ENCODE measurements at places on chromosomes 1 and 21.
A peak's percentile ranks its signal among the peaks of the same experiment; 100 is the strongest.

GRCh38 chr1:157234705-157235273 lies 96.6 kb upstream of the ETV3 start:
- no peak for DNase-seq

GRCh38 chr1:66351913-66352312 lies 182.0 kb upstream of the SGIP1 start:
- no peak for DNase-seq

GRCh38 chr1:98903726-98904125 lies 100.9 kb downstream of the PLPPR5 start:
- no peak for DNase-seq

GRCh38 chr1:180020017-180020416 lies 65.4 kb downstream of the CEP350 start:
- DNase-seq: no peak

- peak; percentile 66 for DNase-seq
Measured at GRCh38 chr1:165080253-165080896, 276.1 kb downstream of the LMX1A start.

DNA sequence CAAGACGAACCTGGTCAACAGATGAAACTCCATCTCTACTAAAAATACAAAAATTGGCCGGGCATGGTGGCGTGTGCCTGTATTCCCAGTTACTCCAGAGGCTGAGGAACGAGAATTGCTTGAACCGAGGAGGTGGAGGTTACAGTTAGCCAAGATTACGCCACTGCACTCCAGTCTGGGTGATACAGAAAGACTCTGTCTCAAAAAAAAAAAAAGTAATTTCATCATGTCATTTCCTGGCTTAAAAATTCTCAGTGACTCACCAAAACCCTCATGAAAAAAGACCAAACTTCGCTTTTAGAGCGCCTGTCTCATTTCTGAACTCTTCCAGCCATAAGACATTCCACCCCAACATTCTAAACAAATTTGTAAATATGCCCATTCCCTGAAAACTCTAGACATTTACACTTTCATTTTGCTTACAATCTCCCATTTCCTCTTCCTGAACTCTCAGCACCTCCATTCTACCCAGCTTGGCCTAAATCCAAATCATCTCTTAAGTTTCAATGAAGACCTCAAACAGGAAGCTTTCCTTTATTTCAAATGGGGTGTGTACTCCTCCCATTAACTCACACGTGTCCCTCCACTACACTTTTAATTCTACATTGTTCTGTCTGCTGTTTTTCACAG lies 50.5 kb upstream of the PRRC2C start:
- peak; percentile 96 for DNase-seq

- no peak for DNase-seq
Measured at GRCh38 chr21:34093083-34093482, 19.7 kb downstream of the MRPS6 start.

GRCh38 chr1:31588751-31589515 lies 12.6 kb downstream of the TINAGL1 start:
- DNase-seq: no peak

GRCh38 chr1:210620867-210621488 lies 292.3 kb downstream of the HHAT start:
- no peak for DNase-seq

GRCh38 chr1:185281245-185281644 lies 35.8 kb downstream of the IVNS1ABP start:
- DNase-seq: no peak

- DNase-seq: no peak
Measured at GRCh38 chr1:166170075-166170474, 3.3 kb upstream of the FAM78B start.

DNA sequence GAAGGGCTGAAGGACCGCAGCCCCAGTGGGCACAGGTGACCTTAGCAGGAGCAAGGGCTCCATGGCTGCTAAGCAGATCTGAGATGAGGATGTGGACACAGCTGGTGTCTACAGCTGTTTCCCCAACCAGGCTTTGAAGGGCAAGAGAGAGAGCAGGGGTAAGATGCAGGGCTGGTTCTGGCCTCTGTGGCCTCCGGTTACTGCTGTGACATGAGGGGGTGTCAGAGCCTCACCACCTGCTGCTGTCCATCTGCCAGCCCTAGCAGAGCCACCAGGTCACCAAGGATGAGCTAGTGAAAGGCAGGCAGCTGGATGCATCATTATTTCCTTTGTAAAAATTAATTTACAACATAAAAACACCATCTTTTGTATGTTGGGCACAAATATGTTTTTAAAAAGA lies 33.4 kb downstream of the OBSCN start:
- DNase-seq: no peak

DNA sequence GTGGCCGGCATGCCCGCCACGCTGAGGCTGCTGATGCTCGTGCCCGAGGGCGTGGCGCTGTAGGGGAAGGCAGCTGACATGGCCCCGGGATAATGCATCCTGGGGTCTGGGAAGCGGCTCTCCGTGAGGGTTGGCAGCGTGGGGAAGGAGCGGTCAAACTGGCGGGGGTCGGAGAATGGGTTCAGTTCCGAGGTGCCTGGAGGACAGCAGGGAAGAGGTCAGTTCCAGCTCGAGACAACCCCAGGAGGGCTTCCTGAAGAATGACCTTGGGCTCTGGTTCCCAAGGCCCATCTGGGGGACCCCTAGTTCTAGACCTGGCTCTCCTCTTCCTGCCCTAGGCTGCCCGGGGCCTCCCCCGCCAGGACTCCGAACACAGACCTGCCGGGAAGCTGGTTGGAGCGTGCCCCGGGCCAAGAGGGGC lies 27.6 kb downstream of the RUNX3 start:
- DNase-seq: no peak

GRCh38 chr1:220330265-220330664 lies 58.0 kb upstream of the RAB3GAP2 start:
- peak; percentile 68 for DNase-seq

DNA sequence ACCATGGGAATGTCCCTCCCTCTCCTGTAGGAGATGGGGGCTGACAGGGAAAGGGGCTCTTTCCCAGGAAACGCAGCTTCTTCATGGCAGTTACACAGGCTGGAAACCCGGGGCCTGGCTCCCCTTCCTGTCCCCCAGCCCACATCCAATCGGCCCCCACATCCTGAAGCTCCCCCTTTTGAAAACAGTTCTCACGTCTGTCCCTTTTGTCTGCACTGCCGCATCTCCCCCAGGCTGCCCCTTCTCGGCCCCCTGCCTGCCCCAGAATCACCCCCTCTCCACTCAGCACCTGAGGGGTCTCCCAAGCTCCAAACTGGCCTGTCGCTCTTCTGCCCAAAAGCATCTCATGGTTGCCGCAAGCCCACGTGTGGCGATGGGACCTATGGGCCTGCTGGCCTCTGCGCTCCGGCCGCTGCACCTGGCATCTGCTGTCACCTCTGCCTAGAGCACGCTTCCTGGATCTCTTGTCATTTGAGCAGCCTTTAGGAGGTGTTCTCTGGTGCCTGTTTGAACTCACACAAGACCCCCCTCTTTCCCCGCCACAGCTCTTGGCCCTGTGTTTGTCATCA lies 867 bp downstream of the SLC1A7 start:
- DNase-seq: no peak

DNA sequence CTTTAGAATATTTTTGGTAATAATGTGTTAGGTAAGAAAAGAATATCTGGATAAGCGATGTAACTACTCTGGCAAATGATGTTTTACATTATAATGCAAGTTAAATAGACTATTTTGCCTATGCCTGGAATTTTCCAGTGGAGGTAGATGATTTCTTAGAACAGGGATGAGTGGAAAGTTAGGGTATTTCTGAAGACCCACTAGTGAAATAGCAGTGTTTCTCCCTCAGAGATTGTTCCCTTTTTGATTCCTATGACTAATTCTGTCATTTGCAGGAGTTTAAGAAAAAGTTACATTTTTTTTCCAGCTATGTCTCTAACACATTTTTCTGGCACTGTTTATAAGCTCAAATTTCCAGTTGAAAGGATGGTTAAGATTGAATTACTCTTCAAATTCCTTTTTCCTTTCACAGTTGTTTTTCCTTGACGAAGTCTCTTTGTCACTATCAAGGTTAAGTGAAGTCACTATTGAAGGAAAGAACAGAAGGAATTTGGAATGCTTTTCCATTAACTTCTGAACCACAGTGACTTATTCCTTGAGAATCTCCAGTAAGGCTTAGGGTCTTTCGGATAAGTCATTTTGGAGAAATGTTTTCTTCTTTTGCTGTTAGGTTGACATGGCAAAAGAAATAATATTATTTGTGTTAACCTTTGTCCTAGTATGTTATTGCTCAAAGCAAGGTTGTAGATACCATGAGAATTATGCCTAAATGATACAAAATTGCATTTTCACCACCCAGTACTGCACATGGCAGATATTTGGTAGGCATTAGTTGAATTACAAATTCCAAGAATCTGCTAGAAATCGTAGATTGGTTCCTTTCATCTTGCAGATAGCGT lies 42.9 kb upstream of the ZNF326 start:
- DNase-seq: no peak

- no peak for DNase-seq
Measured at GRCh38 chr1:151043163-151043562, 4.4 kb upstream of the C1orf56 start.

GRCh38 chr1:72284348-72285073 lies 2.2 kb upstream of the NEGR1 start:
- DNase-seq: peak; percentile 90

GRCh38 chr1:17233675-17234320 lies 15.1 kb upstream of the PADI3 start:
- peak; percentile 99 for DNase-seq

DNA sequence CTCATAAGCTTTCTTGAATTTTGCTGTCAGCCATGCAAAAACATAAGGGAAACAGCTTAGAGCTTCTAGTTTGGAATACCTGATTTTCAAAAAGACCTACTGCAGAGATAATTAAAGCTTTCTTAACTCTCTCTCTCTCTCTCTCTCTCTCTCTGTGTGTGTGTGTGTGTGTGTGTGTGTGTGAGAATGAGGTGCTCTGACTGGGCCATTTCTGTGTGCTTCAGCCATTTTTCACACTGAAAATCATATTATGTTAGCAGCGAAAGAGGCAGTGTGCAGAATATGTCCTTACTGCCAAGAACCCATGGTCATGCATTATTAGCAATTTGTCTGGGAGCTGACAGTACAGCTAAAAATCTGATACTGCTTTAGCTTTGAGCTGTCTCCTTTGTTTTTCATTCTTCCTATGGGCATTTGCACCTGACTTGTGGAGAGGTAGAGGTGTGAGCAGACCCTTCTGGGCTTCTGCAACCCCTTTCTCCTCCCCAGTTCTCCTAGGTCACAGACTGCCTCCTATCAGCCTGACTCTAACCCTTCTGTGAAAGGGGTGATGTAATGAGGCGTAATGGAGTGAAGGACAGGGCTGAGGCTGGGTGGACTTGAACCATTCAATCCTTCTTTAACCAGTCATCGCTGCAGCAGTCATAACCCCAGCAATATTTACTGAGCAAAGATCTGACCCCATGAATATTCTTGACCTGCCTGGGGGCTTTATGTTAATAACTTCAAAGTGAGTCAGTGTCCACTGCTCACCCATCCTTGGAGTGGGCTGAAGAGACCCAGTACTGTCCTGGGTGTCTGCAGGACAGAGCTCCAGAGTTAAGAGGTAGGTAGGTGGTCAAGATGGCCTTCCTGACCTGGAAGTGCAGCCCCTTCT lies 61.2 kb downstream of the SYT6 start:
- DNase-seq: no peak

DNA sequence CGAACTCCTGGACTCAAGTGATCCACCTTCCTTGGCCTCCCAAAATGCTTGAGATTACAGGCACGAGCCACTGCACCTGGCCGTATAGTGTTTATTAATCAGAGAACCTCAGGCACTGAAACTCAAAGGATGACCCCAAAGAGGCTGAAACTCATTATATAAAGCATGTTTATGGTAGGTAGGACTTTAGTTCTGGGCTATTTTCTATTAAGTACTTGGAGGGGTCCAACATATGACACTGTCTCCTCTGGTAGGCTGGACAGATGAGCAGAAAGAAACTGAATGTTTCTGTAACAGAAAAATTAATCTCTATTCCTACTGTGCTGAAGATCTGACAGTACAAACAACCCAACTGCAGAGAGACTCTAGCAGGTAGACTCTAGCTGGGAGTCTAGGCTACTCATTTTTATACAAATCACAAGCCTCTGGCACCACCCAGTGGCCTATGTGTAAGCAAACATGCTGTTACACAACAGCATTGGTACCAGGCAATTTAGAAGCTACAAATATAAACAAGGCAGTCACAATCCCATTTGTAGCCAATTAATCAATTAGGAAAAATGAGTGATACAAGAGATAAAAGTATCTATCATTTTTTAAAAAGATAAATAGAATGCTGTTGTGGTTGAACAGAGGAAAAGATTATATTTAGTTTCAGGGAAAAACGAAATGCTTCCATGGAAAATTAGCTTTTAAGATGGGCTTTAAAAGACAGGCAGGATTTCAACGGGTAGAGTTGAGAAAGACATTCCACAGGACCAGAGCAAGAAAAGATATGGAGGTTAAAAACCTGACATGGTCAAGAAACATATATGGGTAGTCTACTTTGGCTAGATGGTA lies 10.4 kb downstream of the DCAF8 start:
- DNase-seq: peak; percentile 87

DNA sequence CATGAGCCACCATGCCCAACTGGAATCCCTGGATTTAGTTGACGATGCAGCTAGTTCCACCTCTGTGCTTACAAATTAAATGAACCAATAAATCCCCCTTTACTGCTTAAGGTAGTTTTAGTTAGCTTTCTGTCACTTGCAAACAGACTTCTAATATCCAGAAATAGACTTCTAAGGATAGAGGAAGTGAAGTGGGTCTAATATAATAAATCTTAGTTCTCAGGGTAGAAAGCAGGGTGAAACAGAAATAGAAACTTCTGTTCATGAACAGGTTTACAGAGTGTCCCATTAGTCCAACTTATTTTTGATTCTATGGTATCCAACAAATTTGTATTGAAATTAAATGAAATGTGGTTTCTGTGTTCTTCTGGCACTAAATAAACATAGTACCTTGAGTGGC lies 20.1 kb downstream of the BCAS2 start:
- DNase-seq: no peak

GRCh38 chr1:101312147-101312546 lies 75.3 kb downstream of the S1PR1 start:
- no peak for DNase-seq

- peak; percentile 75 for DNase-seq
Measured at GRCh38 chr21:38898422-38899096, 92.8 kb downstream of the ETS2 start.

GRCh38 chr1:59258412-59259032 lies 38.4 kb upstream of the FGGY start:
- no peak for DNase-seq

DNA sequence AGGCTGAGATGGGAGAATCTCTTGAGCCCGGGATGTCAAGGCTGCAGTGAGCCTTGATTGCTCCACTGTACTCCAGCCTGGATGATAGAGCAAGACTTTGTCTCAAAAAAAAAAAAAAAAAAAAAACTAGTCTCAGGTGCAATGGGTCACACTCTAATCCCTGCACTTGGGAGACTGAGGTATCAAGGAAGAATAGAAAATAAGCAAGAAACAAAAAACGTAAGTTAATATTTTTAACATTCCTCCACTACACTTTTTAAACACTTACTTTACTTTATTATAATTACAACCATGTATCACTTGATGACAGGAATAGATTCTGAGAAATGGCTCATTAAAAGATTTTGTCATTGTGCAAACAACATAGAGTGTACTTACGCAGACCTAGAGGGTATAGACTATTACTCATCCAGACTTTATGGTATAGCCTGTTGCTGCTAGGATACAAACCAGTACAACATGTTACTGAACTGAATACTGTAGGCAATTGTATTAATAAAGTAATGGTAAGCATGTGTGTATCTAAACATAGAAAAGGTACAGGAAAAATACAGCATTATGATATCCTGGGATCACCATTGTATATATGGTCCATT lies 1244.1 kb upstream of the ADGRL4 start:
- peak; percentile 43 for DNase-seq

- peak; percentile 59 for DNase-seq
Measured at GRCh38 chr1:204150702-204151551, 917 bp downstream of the ETNK2 start.

- no peak for DNase-seq
Measured at GRCh38 chr1:230747127-230747730, at the start of gene CAPN9. Gene CAPN9, plus strand, starts transcription at chr1:230747388. Its CDS starts 109 bp downstream, at chr1:230747497.

Measured in MCF 10A (cell line).